ENCODE measurements at places on chromosomes 4 and X. TPM values are rescaled to one million over a fixed set of nuclear protein-coding genes. Genes with fewer than 3 reads are reported as not detected.
A peak's percentile ranks its signal among the peaks of the same experiment; 100 is the strongest.

DNA sequence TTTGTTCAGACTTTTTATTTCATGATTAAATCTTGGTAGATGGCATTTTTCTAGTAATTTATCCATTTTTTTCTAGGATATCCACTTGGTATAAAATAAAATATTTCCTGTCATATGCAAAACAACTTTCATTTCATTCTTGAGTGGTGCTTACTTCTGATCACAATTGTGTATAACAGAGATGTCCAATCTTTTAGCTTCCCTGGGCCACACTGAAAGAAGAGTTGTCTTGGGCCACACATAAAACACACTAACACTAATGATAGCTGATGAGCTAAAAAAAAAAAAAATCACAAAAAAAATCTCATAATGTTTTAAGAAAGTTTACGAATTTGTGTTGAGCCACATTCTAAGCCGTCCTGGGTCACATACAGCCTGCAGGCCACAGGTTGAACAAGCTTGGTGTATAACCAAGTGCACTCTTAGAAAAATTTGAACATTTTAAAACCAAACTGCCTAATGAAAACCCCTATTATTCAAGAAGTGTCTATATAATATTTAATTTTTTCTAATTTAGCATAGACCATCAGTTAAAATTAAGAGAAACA, 41.3 kb upstream of the SPP1 start:
- H3K27ac ChIP-seq, result no peak overlapping the region
- no peak for DNase-seq
- no peaks in the 10 kb centered on the region for H3K27me3 ChIP-seq
- no peak overlapping the region for H3K4me3 ChIP-seq

GRCh38 chr4:153728151-153728550, 31.7 kb downstream of the RNF175 start:
- DNase-seq, result no peak
- H3K27me3 ChIP-seq, result no peaks in the 10 kb centered on the region
- H3K4me1 ChIP-seq, result no peaks in the 10 kb centered on the region

DNA sequence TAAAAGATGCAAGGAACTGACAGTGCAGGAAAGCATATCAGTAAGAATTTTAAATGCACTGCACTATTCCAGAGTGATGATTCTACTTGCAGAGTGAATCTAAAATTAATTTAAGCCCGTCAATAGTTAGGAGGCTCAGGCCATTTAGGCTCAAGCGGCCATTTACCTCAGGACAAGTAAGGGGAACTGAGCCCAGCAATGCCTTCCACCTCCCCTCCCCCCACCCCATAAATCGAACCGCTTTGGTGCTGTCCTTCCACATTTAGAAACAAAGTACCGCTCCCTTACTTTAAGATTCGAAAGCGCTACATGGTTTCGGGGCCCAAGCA, 665 bp downstream of the RBM41 start:
- H3K36me3 ChIP-seq, result peaks cover 36% of the 10 kb centered on the region
- no peak for DNase-seq
- H3K4me1 ChIP-seq, result no peaks in the 10 kb centered on the region
- no peaks in the 10 kb centered on the region for H3K27me3 ChIP-seq

- no peak for DNase-seq
- no peaks in the 10 kb centered on the region for H3K4me1 ChIP-seq
- H3K27me3 ChIP-seq, result no peaks in the 10 kb centered on the region
- H3K4me3 ChIP-seq, result no peak overlapping the region
- H3K27ac ChIP-seq, result no peak overlapping the region
Observed at GRCh38 chrX:124242131-124242530, 90.3 kb upstream of the TEX13D start.

GRCh38 chr4:97548943-97549583, 594.2 kb downstream of the STPG2 start:
- no peaks in the 10 kb centered on the region for H3K36me3 ChIP-seq
- H3K27ac ChIP-seq, result no peak overlapping the region
- H3K4me3 ChIP-seq, result no peak overlapping the region
- no peak for DNase-seq

GRCh38 chrX:43585922-43586321, 70.2 kb upstream of the MAOA start:
- H3K27me3 ChIP-seq, result peaks cover 17% of the 10 kb centered on the region
- DNase-seq, result no peak
- no peak overlapping the region for H3K4me3 ChIP-seq
- no peaks in the 10 kb centered on the region for H3K36me3 ChIP-seq
- H3K27ac ChIP-seq, result no peak overlapping the region

DNA sequence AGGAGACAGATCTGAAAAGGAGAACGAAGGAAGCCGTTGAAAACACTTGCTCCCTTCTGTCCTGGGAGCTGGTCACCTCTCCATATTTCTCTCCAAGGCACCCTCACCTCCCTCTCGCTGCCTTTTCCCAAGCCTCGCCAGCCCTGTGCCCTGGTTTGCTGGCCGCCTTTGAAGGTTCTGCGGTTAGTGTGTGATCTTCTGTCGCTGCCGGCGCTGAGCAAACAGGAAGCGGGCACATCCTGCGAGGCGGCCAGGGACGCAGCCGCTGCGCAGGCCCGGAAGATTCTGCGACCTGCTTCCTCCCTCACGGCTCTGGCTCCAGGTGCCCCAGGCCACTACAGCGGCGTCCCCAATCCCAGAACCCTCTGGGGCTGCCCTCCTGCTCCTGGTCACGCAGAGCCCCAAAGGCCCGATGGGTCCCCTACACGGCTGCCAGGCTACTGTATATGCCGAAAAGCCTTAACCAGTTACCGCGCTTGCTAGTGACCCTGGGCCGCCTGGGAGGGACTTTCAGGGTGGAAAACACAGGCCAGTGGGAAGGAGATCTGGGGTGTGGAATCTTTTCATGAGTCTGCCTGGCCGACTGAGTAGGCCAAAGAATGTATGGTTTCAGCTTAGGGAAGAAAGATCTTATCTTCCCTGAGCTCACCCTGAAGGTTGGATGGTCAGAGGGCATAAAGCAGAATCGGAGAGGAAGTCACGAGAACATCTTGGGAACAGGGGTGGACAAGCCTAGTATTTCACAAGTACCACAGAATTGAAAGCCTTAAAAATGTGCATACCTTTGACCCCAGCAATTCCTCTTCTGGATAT, 2.3 kb upstream of the SASH3 start:
- peak overlapping the region; percentile 70 for H3K27ac ChIP-seq
- H3K4me1 ChIP-seq, result no peaks in the 10 kb centered on the region
- H3K36me3 ChIP-seq, result no peaks in the 10 kb centered on the region
- DNase-seq, result peak; percentile 47
- no peaks in the 10 kb centered on the region for H3K27me3 ChIP-seq

DNA sequence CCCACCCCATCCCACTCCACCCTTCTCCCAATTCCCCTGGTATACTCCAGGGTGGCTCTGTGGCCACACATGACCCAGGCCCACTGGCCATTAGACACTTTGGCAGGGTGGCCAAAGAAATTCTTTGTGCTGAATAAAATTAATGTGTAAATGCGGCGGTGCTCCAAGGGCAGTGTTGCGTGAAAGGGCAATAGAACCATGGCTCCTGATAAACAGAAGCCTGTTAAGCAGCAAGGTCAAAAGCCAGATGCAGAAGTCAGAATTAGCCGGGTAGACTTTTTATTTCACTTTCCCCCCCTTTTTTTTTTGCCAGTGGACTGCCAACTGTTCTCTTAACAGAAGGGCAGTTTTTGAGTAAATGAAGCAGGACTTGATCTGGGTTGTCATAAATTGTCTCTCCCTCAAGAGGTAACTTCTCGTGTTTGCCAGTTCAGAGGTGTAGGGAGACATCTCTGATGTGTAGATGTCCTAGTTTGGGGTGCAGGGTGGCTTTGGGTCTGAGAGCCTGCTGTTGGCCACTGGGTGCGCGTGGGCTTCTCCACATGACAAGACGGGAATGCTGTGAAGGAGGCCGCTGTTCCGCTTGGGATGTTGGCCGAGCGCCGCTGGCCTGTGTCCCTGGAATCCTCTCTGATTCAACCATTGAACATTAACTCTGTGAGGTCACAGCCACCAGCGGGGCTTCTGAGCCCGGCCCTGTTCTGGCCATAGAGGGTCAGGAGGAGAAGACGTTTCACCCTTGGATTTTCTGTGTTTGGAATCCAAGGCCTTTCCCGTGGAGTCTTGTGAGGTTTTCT, 139.5 kb downstream of the TBL1X start:
- no peaks in the 10 kb centered on the region for H3K4me1 ChIP-seq
- no peaks in the 10 kb centered on the region for H3K27me3 ChIP-seq
- DNase-seq, result peak; percentile 46
- H3K4me3 ChIP-seq, result no peak overlapping the region
- peak overlapping the region; percentile 79 for H3K27ac ChIP-seq

- peaks cover 34% of the 10 kb centered on the region for H3K4me1 ChIP-seq
- no peak for DNase-seq
- H3K4me3 ChIP-seq, result no peak overlapping the region
- no peaks in the 10 kb centered on the region for H3K27me3 ChIP-seq
- peaks cover 6% of the 10 kb centered on the region for H3K36me3 ChIP-seq
Observed at GRCh38 chrX:155028877-155029291, 2.2 kb downstream of the FUNDC2 start.

DNA sequence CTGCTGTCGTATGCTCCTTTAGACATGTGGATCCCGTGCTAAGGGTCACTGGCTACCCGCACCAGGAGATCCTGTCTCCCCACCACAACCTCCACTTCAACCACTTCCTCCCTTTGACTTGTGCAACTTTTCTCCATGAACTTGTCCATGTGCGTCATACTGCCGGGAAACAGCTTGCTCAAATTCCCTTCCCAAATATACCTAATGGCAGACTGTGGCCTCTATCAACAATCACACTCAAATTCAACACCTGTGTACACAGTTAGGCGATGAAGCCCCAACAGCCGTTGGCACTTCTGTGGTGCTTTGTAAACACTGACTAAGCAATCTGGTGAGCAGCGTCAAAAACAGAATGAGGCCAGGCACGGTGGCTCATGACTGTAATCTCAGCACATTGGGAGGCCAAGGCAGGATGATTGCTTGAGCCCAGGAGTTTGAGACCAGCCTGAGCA, 49.5 kb downstream of the CD99L2 start:
- no peak overlapping the region for H3K4me3 ChIP-seq
- no peaks in the 10 kb centered on the region for H3K27me3 ChIP-seq
- no peak overlapping the region for H3K27ac ChIP-seq

DNA sequence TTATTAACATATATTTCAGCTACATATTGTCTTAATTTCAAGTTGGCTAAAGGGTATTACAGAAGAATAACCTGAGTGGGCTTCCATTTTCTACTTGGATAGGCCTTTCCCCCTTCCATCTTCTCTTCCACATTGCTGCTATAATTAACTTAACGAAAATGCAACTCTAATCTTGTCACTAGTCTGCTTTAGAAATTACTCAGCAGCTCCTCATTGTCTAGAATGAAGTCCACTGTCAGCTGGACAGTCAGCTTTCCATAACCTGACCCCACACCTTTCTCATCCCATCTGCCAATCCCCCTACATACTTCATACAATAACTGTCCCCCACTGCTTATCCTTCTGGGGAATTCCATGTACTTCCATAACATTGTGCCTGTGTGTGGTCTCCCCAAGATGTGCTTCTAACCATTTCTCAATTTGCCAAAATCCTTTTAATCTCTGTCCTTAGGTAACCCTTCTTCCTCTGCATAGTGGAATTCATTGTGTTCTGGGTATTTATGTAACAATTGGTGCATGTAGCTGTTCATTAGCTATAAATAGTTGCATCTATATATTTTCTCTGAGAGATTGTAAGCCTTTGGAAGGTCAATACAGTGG, 4.8 kb downstream of the MND1 start:
- H3K4me1 ChIP-seq, result peaks cover 7% of the 10 kb centered on the region
- no peak overlapping the region for H3K27ac ChIP-seq
- DNase-seq, result no peak
- H3K36me3 ChIP-seq, result no peaks in the 10 kb centered on the region
- H3K4me3 ChIP-seq, result no peak overlapping the region

Gene TECRL
- total RNA-seq, result 850 TPM

Gene CENPVL1
- not detected for total RNA-seq

Gene TEX13B
- total RNA-seq, result not detected

Gene RNF128
- total RNA-seq, result 0.08 TPM

Gene SSX4B
- total RNA-seq, result not detected

Gene MTTP
- total RNA-seq, result 2.6 TPM

Gene CCKAR
- total RNA-seq, result not detected

Gene TMSB15C
- total RNA-seq, result 0.09 TPM

Gene TMPRSS11A
- not detected for total RNA-seq
